Activated T-helper 2 cell treated with anti-CD3 and anti-CD28 coated beads, Interferon-gamma antibody, Interleukin-2, Interleukin-4, amounts not matched to agents 10 μg/mL and 5 μg/mL and 100 μg/mL, durations not matched to agents 14 hours and 24 hours and 36 hours (primary cell): ENCODE measurements at places on chromosomes 6 and 20. TPM values are rescaled to one million over a fixed set of nuclear protein-coding genes. Genes with fewer than 3 reads are reported as not detected.

- H3K27ac ChIP-seq: no peak overlapping the region
- no peak overlapping the region for H3K4me3 ChIP-seq
- H3K27me3 ChIP-seq: peaks cover 3% of the 10 kb centered on the region
- DNase-seq: no peak
- no peaks in the 10 kb centered on the region for H3K36me3 ChIP-seq
Observed at GRCh38 chr6:146767632-146768031, 168.9 kb downstream of the ADGB start.

DNA sequence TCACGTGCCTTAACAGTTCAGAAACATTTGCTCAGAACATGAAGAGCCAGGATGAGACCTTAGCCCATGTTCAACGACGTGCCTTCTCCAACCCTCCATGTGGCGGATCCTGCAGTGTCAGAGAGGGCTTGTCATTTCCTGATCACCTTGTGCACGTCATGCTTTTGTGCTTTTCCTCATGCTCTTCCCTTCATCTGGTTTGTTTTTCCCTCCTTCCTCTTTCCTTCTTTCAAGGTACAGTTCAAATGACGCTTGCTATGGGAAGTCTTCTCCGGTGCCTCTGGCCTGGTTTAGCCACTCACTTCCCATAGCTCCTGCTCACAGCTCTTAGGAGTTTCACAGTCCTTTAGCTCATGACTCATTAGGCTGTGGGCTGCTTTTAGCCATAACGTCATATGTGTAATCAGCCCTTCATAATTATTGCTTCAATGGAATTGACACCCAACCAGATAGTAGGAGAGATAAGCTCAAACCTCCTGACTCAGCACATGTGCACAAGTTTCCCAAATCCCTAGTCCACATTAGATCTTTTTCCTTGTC lies 102.7 kb upstream of the CNKSR3 start:
- no peaks in the 10 kb centered on the region for H3K36me3 ChIP-seq
- peaks cover 2% of the 10 kb centered on the region for H3K27me3 ChIP-seq
- no peak overlapping the region for H3K27ac ChIP-seq
- no peak overlapping the region for H3K4me3 ChIP-seq
- no peak for DNase-seq

DNA sequence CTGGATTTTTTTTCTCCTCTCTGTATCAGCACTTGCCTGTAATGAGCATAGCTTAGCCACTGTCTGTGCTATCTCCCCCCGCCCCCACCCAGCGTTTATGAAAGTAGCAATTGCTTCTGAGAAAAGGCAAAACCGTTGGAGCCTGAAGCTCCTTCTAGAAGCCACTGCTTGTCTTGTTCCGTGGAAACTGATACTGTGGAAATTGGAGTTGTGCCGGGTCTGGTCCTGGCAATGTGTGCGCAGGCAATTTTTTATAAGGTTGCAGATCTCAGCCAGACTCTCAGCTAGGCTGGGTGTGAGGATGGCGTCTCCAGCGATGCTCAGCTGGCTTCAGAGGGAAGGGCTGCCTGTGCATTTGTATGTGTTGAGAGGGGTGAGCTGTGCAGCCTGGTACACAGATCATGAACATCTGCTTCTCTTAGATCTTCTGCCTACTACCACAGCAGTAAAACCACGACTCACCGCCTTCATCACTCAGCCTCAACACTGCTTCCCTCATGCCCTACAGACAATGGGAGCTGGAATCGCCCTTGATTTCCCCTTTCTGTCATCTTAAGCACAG lies 72.4 kb upstream of the GTSF1L start:
- H3K4me3 ChIP-seq: peak overlapping the region; percentile 28
- no peak for DNase-seq
- peaks cover 28% of the 10 kb centered on the region for H3K4me1 ChIP-seq
- no peaks in the 10 kb centered on the region for H3K27me3 ChIP-seq

The PDYN gene
- total RNA-seq: not detected in 2 replicates

The GRM4 gene
- not detected in 2 replicates for total RNA-seq

- no peaks in the 10 kb centered on the region for H3K27me3 ChIP-seq
- H3K36me3 ChIP-seq: peaks cover 4% of the 10 kb centered on the region
- H3K4me1 ChIP-seq: peaks cover 23% of the 10 kb centered on the region
- H3K27ac ChIP-seq: no peak overlapping the region
Observed at GRCh38 chr20:62499758-62500236, 24.0 kb upstream of the GATA5 start.

DNA sequence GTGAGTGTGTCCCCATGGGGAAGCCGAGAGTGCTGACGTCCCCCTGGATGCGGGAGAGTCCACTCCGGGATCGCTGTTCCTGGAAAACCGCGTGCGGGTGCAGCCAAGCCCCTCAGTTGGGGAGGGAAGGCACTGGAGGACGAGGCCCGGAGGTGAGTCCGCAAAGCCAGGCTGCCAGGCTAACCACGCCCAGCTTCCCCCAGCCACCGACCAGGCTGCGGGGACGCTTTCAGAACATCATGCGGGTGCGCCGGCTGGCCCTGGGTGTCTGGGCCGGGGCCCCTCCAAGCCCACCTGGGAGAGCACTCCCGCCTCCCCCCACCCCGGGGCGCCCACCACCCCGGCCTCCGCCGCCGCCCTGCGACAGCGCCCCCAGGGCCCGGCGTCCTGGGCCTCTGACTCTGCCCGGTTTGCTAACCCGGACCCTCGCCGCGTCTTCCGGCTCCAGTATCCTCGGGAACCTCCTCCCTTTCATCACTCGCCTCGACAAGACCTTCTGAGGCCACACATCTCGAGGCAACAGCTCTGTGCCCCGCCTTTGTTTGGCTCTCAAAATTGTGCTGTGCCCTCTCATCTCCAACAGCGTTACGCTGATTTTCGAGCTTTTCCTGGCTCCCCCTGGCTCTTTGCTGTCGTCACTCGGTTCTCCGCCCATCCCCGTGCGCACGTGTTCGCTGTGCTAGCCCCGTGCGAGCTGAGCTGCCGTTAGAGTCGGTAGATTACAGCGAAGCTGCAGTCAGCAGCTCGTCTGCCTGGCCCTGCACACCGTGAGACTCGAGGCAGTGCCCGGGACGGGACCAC lies 47.1 kb upstream of the ENTPD6 start:
- peak; percentile 37 for DNase-seq
- peaks cover 4% of the 10 kb centered on the region for H3K4me1 ChIP-seq
- H3K4me3 ChIP-seq: peak overlapping the region; percentile 73
- H3K27ac ChIP-seq: no peak overlapping the region
- H3K27me3 ChIP-seq: peaks cover 26% of the 10 kb centered on the region

- no peak for DNase-seq
- H3K4me3 ChIP-seq: no peak overlapping the region
- H3K27ac ChIP-seq: no peak overlapping the region
Observed at GRCh38 chr6:97656706-97657350, 373.8 kb upstream of the MMS22L start.

The SLC22A2 gene
- not detected in 2 replicates for total RNA-seq

The IP6K3 gene
- total RNA-seq: not detected in 2 replicates

- H3K4me3 ChIP-seq: no peak overlapping the region
- peaks cover 11% of the 10 kb centered on the region for H3K36me3 ChIP-seq
- peaks cover 21% of the 10 kb centered on the region for H3K4me1 ChIP-seq
Observed at GRCh38 chr20:53138454-53139262, 166.5 kb downstream of the TSHZ2 start.

The NRN1 gene
- 0.71 and 0.75 TPM in 2 replicates for total RNA-seq

- H3K27me3 ChIP-seq: no peaks in the 10 kb centered on the region
- H3K4me3 ChIP-seq: peak overlapping the region; percentile 50
- H3K36me3 ChIP-seq: peaks cover 65% of the 10 kb centered on the region
- peaks cover 74% of the 10 kb centered on the region for H3K4me1 ChIP-seq
- DNase-seq: no peak
- H3K27ac ChIP-seq: peak overlapping the region; percentile 89
Observed at GRCh38 chr6:16670183-16670582, 91.1 kb downstream of the ATXN1 start.
